ENCODE measurements at places on chromosomes 7 and 10. TPM values are rescaled to one million over a fixed set of nuclear protein-coding genes. Genes with fewer than 3 reads are reported as not detected.

The HOXA1 gene
- total RNA-seq: 0.53 TPM

The SPACDR gene
- 1.1 TPM for total RNA-seq

The LRRC27 gene
- 8.0 TPM for total RNA-seq

DNA sequence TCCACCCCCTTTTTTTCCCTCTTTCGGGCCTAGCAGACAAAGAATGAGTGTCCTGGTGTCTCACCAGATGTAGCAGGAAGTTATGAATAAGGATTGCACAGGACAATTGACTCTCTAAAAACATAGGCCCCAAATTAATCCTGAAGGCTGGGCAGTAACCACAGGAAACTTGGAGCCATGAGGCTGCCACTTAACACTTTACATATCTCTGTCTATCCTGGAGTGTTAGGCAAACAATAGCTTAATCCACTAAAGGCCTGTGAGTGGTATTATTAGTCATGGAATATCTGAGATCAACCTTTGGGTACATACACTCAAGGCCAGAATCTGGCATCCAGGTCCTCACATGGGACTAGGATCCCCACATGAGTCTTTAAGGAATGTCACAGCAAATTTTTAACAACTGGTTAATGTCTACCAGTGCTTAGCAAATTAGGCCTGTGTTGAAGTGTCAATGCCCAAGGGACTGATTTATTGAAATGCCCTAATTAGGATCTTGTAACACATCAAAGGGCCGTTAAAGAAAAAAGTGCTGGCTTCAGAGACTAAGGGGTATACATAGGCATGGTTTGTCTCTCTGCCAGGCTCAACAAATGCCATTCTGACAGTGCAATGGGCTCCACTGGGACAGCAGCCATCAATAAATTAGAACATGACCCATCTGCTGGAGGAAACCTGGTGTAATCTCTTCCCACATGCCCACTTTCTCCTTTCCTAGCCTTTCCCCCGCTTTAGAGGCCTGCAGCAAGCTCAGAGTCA lies 196.7 kb upstream of the TBX20 start:
- no peak for DNase-seq

- no peak for DNase-seq
Measured at GRCh38 chr7:12378389-12378788, 25.3 kb downstream of the VWDE start.
